Heart right ventricle (tissue), 16 donors: ENCODE measurements at places on chromosomes 5 and 9.

GRCh38 chr9:133104718-133105460, 16.2 kb downstream of the RALGDS start:
- no peaks in the 10 kb centered on the region for H3K4me1 ChIP-seq
- H3K27me3 ChIP-seq, result no peaks in the 10 kb centered on the region
- no peak overlapping the region for H3K27ac ChIP-seq
- DNase-seq, result no peak
- peaks cover 68% of the 10 kb centered on the region for H3K36me3 ChIP-seq

GRCh38 chr5:177427211-177427822, 841 bp downstream of the GRK6 start:
- peak overlapping the region; percentile 92 for H3K27ac ChIP-seq
- H3K36me3 ChIP-seq, result no peaks in the 10 kb centered on the region
- DNase-seq, result no peak

GRCh38 chr5:68257210-68257609, 41.7 kb downstream of the PIK3R1 start:
- peaks cover 19% of the 10 kb centered on the region for H3K4me1 ChIP-seq
- no peaks in the 10 kb centered on the region for H3K27me3 ChIP-seq
- peak overlapping the region; percentile 72 for H3K27ac ChIP-seq
- DNase-seq, result no peak
- no peak overlapping the region for H3K4me3 ChIP-seq
- H3K36me3 ChIP-seq, result no peaks in the 10 kb centered on the region

- DNase-seq, result no peak
- H3K36me3 ChIP-seq, result no peaks in the 10 kb centered on the region
- H3K27ac ChIP-seq, result no peak overlapping the region
- H3K27me3 ChIP-seq, result no peaks in the 10 kb centered on the region
- no peak overlapping the region for H3K4me3 ChIP-seq
- no peaks in the 10 kb centered on the region for H3K4me1 ChIP-seq
Measured at GRCh38 chr5:31116466-31117031, 76.9 kb upstream of the CDH6 start.

DNA sequence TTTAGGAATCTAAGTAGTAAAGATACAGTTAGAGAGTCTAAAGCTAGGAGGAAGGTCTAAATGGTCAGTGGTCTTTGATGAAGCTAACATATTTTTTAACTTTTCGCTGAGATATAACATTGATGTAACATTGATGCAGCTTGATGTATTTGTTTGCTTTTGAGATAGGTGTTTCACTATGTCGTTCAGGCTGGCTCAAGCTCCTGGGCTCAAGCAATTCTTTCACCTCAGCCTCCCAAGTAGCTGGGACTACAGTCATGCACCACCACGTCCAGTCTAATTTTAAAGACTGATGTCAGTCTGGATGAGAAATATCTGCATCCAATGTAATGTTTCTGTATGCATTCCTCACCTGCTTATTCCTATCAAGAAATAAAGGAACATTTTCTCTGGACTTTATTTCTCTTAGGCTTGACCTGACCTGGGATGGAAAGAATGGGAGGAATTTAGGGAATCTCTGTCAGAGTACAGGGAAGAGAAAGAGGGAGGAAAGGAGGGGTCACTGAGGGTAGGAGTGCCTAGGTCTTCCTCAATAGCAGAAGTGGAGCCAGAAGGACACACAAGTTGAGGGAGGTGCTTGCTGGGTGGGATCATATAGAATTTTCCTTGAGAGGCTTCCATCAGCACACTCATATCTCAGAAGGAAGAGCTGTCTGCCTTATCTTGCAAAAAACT, 101.5 kb upstream of the GPBP1 start:
- H3K27me3 ChIP-seq, result no peaks in the 10 kb centered on the region
- H3K4me3 ChIP-seq, result no peak overlapping the region
- no peaks in the 10 kb centered on the region for H3K4me1 ChIP-seq
- DNase-seq, result no peak
- no peak overlapping the region for H3K27ac ChIP-seq

DNA sequence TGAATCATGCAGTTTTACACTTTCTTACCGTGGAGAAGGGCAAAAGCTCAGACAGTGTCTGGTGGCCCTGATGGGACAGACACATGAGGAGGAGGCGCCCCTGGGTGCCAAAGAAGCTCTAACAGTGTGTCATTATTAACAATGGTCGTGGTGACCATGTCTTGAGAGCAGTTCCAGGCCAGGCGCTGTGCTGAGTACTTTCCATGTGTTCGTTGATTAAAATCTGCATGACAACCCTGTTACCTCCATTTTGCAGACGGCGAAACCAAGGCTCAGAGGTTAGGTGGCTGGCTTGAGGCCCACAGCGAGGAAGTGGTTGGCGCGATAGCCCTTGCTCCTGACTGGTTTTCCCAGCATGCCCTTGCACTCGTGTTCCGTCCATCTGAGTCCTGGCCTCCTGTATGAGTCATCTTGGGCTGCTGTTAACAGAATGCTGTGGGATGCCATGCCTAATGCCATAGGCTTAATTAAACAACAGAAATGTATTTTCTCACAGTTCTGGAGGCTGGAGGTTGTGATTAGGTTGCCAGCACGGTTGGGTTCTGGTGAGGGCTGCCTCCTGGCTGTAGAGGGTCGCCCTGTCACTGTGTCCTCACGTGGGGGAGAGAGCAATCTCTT, 92.0 kb downstream of the AMBP start:
- H3K36me3 ChIP-seq, result no peaks in the 10 kb centered on the region
- DNase-seq, result no peak
- H3K4me1 ChIP-seq, result peaks cover 15% of the 10 kb centered on the region
- no peaks in the 10 kb centered on the region for H3K27me3 ChIP-seq
